ENCODE measurements at places on chromosomes 3 and 15. TPM values are rescaled to one million over a fixed set of nuclear protein-coding genes. Genes with fewer than 3 reads are reported as not detected.

Gene CCDC39
- total RNA-seq = not detected

Gene PLSCR2
- total RNA-seq = not detected

- no peak for DNase-seq
These were observed 229.2 kb upstream of the ZPLD1 start for GRCh38 chr3:102205647-102206046.

GRCh38 chr3:196867155-196867506 is 589 bp upstream of the SENP5 start:
- no peak for DNase-seq

- DNase-seq = no peak
These were observed 269.5 kb downstream of the ZBTB20 start for GRCh38 chr3:114877378-114878113.

- DNase-seq = no peak
These were observed 294.5 kb downstream of the NAALADL2 start for GRCh38 chr3:175153595-175153994.

Gene SLC15A2
- total RNA-seq = 1.2 TPM

Gene KY
- not detected for total RNA-seq

- DNase-seq = no peak
These were observed 150.6 kb upstream of the FRMD4B start for GRCh38 chr3:69536306-69537020.

Gene PDZRN3
- total RNA-seq = 5.2 TPM

- peak; percentile 97 for DNase-seq
These were observed 158.2 kb downstream of the P3H2 start for GRCh38 chr3:189962466-189962865.

DNA sequence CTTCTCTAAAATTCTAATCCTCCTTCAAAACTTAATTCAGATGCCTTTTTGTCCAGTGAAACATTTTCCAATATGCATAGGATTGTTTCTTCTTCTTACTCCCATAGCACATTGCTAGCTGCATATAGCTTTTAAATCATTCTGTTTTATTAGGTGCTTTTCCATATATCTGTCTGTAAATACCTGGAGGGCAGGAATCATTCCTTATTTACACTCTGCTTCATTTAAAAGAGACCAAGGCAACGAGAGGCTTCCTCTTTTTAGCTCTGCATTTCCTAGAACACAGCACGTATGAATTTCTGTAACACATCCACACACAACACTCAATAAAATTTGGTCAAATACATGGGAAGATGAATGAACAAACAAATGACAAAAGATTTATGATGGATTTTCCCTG is 43.5 kb upstream of the KPNA4 start:
- DNase-seq = no peak

Gene CPNE9
- total RNA-seq = 0.53 TPM

DNA sequence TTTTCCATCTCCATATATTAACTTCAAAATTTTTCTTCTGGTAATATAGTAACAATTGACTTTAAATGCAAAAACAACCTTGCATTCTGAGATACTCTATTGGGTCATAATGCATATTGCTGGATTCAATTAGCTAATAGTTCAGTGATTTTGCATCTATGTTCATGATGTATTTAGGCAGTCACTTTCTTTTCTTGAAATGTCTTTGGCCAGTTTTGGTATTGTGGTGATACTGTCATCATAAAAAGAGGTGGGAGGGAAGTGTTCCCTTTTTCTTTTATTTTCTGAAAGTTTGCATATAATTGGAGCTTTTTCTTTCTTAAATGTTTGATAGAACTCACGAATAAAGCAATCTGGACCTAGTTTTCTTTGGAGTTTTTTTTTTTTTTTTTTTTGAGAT is 67.4 kb upstream of the ZNF148 start:
- no peak for DNase-seq

Gene MTMR10
- 20.8 TPM for total RNA-seq

GRCh38 chr3:107409365-107409764 is 32.1 kb downstream of the CCDC54 start:
- DNase-seq = no peak

- DNase-seq = no peak
These were observed 506.4 kb upstream of the THBS1 start for GRCh38 chr15:39074341-39074985.

Gene ACTRT3
- total RNA-seq = 0.24 TPM

DNA sequence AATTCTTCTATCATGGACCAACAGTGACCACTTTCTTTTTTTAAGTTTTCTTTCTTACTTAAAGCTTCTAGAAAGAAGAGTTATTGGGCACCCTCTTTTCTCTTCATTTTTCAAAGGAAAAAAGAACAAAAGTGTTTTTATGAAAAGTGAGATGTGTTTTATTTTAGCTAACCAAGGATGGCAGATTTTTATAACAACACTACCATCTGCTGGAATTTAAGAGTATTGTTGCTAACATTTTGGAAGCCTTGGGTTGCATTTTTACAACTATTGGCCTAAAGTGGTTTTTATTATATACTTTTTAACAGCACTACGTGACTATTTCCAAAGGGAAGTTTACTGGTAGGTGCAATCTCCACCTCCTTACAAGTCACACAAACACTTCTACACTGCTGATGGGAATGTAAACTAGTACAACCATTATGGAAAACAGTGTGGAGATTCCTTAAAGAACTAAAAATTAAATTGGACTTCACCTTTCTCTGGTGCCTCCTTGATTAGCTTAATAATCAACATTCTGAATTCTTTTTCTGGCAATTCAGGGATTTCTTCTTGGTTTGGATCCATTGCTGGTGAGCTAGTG is 237.7 kb upstream of the AGTR1 start:
- DNase-seq = peak; percentile 26

Gene SLC6A20
- not detected for total RNA-seq

DNA sequence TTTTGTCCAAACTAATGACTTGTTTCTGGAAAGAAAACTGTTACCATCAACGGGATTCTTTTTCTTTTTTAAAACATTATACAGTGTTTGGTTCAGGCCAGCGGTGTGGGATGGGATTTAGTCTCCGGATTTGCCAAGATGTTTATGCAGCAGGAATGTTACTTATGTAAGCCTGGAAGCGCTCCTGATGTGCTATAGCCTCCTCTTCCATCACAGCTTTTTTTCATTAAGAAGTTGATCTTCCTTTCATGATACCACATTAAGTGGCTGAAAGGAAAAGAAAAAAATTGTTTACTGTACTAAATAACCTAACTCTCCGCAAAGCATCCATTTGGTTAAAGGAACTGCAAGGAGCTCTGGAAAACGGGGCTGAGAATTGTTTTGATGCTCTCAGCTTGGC is 120.5 kb upstream of the ALDH1A3 start:
- DNase-seq = no peak

DNA sequence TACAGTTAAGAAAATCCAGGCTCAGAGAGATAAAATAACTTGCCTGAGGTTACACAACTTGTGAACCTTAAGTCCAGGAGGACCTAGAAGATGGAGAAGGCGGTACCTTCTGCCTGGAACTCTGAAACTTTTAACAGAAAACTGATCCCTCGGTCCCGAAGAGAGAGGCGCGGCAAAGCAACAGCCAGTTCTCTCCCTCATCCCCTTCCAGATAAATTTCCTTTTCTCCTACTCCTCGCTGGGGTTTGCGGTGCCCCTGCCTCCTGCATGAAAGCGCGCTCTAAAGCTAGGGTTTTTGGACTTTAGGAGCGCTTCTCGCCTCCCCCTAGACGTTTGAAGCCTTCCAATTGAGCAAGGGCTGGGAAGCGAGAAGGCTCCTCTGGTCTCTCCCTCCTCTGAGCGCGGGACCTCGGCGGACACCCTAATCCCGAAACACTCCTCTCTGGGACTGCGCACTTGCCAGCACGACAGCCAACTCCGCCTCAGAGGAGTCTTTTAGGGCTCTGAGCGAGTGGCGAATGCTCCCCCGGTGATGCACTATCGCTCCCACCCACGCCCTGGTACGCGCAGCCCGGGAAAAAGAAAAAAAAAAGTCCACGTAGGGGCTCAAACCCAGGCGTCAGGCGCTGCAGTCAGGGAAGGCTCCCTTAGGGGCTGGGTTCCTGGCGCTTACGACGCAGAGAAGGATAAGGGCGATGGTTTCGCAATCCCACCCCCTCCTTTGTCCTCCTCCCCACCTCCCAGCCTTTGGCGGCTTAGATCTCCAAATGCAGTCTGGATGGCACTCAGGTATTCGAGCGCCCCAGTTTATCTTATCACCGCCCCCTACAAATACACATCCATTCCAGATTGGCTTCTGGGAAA is 7.9 kb upstream of the EOMES start:
- no peak for DNase-seq

Gene IL5RA
- not detected for total RNA-seq

Gene APBA2
- 24.6 TPM for total RNA-seq

DNA sequence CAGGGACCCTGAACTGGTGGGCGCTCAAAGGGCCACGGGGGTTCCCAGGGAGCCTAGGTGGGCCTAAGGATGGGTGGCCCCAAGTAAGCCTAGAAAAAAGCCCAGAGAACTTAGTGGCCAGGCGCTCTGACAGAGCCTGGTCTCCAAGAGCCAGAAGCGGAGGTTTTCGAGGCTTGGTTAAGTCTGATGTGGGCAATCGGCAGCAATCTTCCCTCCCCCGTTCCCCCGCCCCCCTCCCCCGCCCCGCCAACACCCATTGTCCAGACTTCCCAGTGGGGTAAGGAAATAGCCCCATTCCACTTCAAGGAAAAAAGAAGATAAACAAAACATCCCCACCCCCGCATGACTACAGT is 6.7 kb downstream of the EOMES start:
- DNase-seq = no peak

Gene LRRC2
- total RNA-seq = not detected

DNA sequence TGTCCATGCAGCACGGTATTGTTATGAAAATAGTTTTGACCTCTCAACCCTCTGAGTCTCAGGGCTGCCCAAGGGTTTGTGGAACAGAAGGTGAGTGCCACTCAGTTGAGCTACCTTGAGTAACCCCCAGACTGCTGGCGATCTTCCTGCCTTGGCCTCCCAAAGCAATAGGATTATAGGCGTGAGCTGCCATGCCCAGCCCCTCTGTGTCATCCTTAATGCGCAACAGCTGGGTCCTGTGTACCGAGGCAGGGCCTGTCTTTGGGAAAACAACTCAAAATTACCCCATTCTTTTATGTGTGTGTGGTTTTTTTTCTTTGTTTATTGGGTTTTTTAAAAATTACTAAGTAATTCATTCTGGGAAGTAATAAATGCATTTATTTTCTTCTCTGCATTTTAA is 78.3 kb upstream of the TPM1 start:
- DNase-seq = no peak

Gene CLSTN2
- not detected for total RNA-seq

DNA sequence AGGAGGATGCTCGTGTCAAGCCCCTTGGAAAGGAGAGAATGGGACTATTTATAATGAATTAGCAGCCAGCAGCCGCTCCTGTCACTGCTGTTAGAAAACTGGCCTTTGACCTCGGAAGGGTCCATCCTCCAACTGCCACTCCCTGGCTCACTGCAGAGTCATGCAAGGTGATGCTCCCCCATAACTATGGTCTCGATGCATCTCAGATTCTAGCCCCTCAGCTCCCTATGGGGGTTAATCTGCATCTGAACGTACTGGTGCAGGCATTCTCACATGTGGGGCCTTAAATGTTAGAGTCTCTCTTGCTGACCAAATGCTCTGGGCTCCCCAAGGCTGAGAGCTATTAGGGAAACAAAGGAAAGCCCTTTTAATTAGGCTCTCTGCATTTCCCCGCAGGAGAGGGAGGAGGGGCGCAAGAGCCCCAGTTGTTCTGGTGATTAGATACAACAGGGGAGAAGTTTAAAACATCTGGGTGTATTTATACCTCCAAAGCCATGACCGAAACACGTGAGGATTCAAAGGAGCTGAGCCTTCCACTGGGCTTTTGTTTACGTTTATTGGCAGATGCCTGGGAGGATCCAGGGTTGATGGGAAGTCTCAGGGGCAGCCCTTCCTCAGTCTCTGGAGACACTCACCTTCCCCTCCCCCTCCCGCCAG is 182.5 kb downstream of the OPA1 start:
- DNase-seq = no peak

DNA sequence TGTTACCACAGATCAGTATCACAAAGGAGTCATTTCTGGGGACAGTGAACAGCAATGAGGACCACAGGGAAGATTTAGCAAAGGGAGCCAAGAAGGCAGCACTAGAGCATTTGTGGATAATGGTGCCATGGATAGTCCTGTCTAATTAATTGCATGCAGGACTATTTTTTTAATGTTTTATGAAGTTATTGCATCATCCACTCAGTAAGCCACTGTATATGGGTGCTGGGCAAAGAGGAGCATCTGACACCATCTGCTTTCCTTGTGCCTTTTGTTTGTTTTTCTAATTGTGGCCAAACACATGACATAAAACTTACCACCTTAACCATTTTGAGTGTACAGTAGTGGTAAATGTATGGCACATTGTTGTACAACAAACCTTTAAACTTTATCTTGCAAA is 301.1 kb upstream of the LRRFIP2 start:
- DNase-seq = no peak

- DNase-seq = peak; percentile 94
These were observed 63.9 kb downstream of the ETV5 start for GRCh38 chr3:186044968-186045367.

- peak; percentile 42 for DNase-seq
These were observed 35.6 kb downstream of the AGBL1 start for GRCh38 chr15:86115145-86115801.

Gene CAPN3
- total RNA-seq = 659 TPM

GRCh38 chr15:85758655-85758978 is 36.1 kb downstream of the KLHL25 start:
- DNase-seq = no peak

GRCh38 chr15:37204692-37205091 is 104.3 kb upstream of the MEIS2 start:
- peak; percentile 52 for DNase-seq

Gene FRMD4B
- total RNA-seq = 31.4 TPM

Gene PLAAT1
- total RNA-seq = 21.1 TPM

Gene GOLGA8H
- 0.29 TPM for total RNA-seq

DNA sequence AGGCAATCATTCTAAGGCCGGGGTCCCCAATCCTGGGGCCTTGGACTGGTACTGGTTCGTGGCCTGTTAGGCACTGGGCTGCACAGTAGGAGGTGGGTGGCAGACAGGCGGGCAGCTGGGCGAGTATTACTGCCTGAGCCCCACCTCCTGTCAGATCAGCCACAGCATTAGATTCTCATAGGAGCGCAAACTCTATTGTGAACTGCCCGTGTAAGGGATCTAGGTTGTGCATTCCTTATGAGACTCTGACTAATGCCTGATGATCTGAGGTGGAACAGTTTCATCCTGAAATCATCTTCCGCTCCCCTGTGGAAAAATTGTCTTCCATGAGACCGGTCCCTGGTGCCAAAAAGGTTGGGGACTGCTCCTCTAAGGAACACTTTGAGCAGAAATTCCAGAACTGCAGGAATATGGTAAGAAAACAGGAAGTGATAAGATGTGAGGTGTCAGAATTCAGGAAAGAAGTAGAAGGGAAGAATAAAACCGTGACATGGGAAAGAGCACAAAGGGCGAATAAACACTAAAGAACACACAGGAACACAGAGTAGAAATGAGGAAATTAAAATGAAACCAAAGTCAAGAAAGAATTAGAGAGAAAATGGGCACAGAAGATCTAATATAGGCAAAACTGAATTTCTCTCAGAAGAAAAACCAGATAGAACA is 57.6 kb downstream of the PDCD6IP start:
- DNase-seq = no peak

DNA sequence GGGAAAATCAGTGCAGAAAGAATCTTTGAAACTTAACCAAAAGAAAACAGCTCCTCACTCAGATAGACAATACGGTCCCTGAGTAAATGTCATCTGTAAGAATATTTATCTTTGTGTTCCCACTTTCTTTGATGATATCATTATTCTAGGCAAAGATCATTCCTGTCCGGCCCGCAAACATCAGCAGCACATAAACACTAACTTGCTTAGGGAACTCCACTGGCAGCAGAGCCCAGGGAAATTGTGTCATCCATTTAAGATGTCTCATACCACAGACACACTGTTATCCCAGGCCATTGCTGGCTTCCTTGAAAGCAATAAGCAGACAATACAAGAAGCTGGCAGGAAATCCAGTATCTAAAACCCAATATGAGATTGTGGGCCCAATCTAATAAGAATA is 20.1 kb upstream of the CD96 start:
- no peak for DNase-seq

Gene GREM1
- under 0.01 TPM for total RNA-seq
